ENCODE measurements at places on chromosomes 13 and 19.

GRCh38 chr19:17264641-17264979 is at the start of gene USHBP1:
Gene USHBP1 (minus strand): TSS chr19:17264745. CDS start chr19:17264299, 446 bp downstream.
- DNase-seq = no peak

DNA sequence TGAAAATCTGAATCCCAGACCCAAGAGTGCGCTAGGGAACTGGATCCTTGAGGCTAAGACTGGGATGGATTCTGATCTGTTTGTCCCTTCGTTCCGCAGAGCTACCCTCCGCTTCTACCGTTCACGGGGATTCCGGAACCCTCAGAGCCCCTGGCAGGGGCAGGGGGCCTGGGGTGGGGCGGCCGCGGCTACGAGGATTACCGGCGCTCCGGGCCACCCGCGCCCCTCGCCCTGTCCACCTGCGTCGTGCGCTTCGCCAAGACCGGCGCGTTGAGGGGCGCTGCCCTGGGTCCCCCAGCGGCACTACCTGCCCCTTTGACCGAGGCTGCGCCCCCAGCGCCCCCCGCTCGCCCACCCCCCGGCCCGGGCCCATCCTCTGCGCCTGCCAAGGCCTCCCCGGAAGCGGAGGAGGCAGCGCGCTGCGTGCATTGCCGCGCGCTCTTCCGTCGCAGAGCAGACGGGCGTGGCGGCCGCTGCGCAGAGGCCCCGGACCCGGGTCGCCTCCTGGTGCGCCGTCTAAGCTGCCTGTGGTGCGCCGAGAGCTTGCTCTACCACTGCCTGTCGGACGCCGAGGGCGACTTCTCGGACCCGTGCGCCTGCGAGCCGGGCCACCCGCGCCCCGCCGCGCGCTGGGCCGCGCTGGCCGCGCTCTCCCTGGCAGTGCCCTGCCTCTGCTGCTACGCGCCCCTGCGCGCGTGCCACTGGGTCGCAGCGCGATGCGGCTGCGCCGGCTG is 7.1 kb downstream of the SPRED3 start:
- no peak for DNase-seq

- no peak for DNase-seq
Observed at GRCh38 chr13:103403814-103404213, 337.6 kb upstream of the SLC10A2 start.

GRCh38 chr13:76229281-76229680 is 593.2 kb downstream of the LMO7 start:
- no peak for DNase-seq

DNA sequence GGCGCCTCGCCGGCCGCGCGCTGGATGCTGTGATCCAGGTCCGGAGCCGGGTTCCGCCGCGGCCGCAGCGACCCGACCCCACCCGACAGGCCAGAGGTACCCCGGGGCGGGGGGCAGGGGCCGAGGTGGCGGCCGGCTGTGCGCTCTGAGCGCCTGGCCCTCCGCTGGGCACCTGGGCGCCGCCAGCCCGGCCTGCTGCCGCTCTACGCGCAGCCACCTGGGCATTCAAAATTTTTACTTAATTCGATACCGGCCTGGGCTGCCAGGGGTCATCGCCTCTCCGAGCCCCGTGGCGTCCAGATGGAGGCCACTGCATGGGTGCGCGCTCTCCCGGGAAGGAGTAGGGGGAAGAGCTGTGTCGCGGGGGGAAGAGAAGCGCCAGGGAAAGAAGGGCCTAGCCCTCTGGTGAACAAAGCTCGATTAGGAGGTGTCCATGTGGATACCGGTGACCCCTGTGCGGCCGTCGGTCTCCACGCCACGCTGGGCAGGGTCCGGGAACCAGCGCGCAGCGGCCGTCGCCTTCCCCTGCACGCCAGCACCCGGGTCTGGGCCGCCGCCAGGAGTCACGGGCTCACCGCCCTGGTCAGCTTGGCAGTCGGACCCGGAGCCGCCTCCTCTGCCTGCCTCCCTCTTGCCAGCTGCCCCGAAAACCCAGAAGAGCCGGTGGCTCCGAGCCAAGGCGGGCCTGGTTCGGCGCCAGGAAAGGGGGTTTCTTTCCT is 666 bp downstream of the BIVM start:
- DNase-seq = no peak

DNA sequence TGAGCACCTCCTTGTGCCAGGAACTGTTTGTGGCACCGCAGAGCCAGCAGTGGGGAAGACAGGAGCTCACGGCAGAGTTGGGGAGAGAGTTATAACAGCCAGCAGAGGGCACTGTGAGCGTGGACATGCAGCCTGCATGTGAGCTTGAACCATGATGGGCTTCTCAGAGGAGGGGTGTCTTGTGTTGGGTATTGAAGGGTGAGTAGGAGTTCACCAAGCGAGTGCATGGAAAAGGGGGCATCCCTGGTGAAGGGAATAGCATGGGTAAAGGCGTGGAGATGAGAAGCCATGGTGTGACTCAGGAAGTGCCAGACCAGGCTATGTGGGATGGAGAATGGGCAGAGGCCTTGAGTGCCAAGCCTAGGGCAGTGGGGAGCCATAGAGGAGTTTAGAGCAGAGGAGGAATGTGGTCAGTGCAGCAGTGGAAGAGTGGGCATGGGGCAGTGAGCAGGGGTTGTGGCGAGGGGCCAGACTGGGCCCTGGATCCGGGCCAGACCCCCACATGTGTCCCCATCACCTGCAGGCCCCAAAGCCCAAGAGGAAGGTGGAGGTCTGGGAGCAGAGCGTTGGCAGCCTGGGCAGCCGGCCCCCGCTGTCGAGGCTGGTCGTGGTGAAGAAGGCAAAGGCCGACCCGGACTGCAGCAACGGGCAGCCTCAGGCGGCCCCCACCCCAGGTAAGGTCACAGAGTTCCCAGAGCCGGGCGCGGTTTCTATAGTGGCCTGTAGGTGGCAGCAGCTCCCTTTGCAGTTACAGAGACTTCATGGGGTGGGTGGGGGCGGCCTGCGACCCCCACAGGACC is 11.8 kb upstream of the SHD start:
- DNase-seq = no peak

DNA sequence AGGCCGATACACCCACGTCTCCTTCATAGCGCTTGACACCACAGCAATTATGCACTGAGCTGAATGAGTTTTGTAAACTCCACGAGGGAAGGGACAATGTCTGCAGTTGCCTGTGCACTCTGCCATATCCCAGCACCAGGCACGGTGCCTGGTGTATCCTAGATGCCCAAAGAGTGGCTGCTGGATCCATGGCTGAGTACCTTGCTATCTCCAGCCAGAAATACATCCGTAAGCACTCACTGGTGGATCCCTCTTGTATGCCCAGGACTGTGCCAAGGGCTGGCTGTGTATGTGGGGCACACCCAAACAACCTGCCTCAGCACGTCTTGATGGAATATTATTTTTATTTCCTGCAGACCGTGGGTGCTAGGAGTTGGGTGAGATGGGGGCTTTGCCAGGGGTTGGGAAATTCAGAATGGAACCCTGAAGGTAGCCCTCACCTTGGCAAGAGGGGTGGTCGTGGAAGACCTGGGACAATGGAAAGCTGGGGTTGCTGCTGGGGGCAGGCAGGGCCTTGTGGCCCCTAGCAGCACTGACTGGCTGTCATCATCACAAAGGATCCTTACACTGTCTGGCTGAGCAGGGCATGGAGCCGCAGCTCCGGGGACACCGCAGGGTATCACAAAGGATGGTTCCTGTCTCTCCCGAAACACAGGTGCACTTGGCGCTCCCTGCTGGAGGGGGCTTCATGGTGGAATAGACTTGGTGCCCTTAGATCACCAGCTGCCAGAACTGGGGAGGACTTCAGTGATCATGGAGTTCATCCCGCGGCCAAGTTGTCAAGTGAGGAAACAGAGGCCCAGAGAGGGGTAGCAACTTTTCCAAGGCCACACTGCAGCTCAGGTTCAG is 131.3 kb downstream of the URI1 start:
- no peak for DNase-seq

DNA sequence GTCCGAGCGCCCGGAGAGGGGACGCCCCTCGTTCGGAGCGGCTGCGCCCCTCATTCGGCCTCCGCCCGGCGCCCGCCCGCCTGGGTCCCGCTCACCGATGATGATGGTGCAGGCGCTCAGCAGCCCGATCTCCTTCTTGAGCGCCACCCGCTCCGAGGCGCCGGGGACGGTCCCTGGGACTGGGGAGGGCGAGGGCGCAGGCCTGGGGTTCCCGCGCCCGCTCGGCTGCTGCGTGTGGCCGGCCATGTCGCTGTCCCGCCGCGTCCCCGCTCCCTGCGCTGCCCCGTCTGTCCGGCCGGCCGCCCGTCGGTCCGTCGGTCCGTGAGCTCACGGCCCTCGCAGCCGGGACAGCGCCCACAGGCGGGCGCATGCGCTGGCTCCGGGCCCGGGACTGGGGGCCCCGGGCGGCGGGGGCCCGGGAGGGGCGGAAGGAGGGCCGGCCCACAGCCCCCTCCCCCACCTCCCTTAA is at the start of gene SLC7A10:
SLC7A10 (minus strand) TSS at position 393 of the 469 bp plus-strand sequence; CDS start at position 246, 147 bp downstream.
- no peak for DNase-seq

- DNase-seq = no peak
Observed at GRCh38 chr19:42494321-42494720, 34.0 kb downstream of the CEACAM1 start.

DNA sequence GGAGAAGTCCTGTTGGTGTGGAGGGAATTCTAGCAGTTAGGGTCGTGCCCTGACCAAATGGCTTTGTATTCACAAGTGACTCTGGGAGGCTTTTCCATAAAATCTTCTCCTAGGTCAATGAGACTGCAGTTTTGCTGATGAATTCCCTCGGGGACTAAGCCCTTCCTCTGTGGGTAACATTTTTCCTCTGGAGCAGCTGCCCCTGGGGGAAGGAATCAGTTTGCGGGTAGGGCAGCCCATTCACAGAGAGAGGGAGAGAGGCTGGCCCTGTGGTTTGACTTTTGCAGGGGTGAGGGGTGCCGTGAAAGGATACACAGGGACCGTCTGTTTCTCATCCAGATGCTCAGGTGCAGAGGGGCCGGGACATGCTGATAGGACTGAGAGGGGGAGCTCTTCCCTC is 67.3 kb downstream of the ERICH6B start:
- no peak for DNase-seq

GRCh38 chr13:28408235-28408848 is 86.6 kb downstream of the FLT1 start:
- DNase-seq = no peak

- no peak for DNase-seq
Observed at GRCh38 chr19:8109455-8109854, 39.9 kb downstream of the FBN3 start.

- DNase-seq = no peak
Observed at GRCh38 chr13:31416066-31416465, 216.3 kb downstream of the B3GLCT start.

DNA sequence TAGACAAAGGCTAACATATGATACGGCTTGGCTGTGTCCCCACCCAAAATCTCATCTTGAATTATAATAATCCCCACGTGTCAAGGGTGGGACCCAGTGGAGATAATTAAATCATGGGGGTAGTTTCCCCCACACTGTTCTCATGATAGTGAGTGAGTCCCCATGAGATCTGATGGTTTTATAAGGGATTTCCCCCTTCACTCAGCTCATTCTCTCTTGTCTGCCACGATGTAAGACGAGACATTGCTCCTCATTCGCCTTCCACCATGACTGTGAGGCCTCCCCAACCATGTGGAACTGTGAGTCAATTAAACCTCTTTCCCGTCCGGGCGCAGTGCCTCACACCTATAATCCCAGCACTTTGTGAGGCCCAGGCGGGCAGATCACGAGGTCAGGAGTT is 143.5 kb downstream of the RXFP2 start:
- no peak for DNase-seq

- no peak for DNase-seq
Observed at GRCh38 chr19:42360787-42361544, 29.1 kb downstream of the CNFN start.

DNA sequence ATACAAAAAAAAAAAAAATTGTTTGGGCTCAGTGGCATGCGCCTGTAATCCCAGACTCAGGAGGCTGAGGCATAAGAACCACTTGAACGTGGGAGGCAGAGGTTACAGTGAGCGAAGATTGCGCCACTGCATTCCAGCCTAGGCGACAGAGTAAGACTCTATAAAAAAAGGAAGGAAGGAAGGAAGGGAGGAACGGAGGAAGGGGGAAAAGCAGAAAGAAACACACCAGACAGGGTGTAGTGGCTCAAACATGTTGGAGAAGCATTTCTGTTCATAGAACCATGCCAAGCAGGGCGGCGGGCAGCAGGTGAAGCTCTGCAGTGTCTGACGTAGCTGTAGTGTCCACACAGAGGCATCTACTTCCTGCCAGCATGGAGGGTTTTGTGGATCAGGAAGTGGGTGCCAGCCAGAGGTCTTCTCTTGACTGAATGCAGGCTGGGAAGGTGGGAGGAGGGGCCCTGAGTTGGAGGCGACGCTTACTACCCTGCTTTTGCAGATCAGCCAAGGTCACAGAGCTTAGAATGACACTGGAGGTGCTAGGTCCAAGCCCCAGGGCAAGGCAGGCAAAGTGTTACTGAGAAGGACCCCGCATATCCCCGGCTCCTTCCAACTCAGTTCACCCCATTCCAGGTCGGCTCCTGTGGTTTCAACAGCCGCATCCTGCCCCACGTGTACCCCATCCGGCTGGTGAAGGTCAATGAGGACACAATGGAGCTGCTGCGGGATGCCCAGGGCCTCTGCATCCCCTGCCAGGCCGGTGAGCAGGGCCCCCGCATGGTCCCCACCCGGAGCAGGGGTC is 11.6 kb upstream of the PGLS start:
- no peak for DNase-seq

- DNase-seq = no peak
Observed at GRCh38 chr19:14061751-14062557, at the start of gene PALM3. Gene PALM3 (minus strand): TSS chr19:14062076. CDS start chr19:14061980, 96 bp downstream.

DNA sequence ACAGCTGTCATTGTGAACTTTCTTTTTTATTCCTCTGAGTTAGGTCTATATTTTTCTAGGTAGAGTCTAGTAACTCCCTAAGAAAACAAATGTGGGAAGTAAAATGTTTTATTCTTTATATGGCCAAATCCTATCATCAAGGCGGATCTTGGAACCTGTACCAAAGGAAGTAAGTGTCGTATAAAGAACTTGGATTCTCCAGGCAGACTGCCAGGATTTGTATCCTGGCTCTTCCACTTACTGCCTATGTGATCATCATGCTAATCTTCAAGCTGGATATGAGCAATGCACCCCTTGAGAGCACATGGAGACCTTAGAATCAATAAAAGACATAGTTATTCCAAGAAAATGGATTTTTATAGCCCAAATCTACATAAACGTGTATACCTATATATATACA is 286.5 kb downstream of the PCDH17 start:
- DNase-seq = no peak

- DNase-seq = no peak
Observed at GRCh38 chr13:50701469-50701868, 142.0 kb downstream of the DLEU7 start.

GRCh38 chr13:33245505-33246158 is 39.9 kb downstream of the STARD13 start:
- no peak for DNase-seq

DNA sequence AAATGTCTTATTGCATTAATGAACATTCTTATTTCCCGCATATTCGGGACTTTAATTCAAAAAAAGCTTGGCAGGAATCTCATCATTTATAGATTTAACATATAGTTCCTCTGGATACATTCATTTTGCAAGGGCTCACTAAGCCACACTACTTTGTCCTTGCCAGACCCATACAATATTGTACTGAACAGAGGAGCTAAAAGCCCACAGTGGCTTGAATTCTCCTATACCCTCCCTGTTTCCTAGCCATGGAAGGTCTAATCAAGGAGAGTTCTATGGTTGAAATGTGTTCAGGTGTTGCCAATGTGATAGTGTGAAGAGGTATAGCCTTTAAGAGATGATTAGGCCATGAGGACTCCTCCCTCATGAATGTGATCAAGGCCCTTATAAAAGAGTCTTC is 298.9 kb downstream of the ENOX1 start:
- DNase-seq = no peak

- DNase-seq = no peak
Observed at GRCh38 chr19:2976609-2977000, 759 bp upstream of the TLE6 start.

- DNase-seq = no peak
Observed at GRCh38 chr19:29666578-29667386, 1.5 kb downstream of the PLEKHF1 start.

GRCh38 chr19:19428746-19429145 is 23.3 kb downstream of the GATAD2A start:
- DNase-seq = no peak

Measured in DMS79 (cell line).